ENCODE measurements at places on chromosomes 16 and 17.

DNA sequence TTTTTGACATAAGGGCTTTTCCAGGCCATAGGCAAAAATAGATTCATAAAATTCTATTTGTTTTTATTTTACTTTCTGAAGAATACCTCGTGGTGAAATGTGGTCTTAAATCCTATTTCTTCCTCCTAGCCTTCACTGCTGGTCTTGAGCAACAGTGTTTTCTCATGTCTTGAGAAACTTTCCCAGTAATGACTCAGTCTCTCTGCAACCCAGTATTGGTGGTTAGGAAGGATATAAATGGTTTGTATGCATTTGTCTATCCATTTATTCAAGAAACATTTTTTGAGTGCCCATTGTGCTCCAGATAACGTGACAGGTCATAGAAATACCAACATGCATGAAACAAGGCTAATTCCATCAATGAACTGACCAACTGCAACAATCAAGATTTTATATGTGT, 213.9 kb downstream of the TMEM114 start:
- DNase-seq, result no peak

DNA sequence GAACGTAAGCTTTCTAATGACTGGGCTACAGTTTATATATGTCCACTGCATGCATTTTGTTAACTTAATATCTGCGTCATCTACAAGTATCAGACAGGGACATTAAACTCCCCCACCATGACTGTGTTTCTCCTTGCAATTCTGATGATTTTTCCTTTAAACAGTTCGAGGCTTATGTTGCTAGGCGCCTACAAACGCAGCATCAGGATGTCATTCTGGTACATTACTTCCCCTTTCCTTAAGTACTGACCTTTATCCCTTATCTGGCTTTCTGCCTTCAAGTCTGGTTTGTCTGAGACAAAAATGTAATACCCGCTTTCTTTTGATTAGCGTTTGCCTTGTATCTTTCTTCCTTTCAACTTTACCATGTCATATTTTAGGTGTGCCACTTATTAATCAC, 362.4 kb downstream of the SLC39A11 start:
- DNase-seq, result no peak

GRCh38 chr17:66542129-66542966, 239.9 kb downstream of the PRKCA start:
- no peak for DNase-seq

DNA sequence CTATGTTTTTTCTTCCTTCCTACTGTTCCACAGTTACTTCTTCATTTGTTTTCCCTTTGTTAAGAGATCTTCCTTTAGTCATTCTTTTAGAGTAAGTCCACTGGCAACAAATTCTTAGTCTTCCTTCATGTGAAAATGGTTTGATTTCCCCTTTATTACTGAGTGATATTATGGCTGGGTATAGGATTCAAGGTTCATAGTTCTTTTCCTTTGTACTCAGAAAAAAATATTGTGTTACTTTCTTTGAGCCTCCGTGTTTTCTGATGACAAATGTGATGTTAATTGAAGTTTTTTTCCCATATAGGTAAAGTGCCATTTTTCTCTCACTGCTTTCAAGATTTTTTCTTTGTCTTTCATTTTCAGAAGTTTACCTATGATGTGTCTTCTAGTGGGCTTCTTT, 283.1 kb upstream of the TBX2 start:
- no peak for DNase-seq

DNA sequence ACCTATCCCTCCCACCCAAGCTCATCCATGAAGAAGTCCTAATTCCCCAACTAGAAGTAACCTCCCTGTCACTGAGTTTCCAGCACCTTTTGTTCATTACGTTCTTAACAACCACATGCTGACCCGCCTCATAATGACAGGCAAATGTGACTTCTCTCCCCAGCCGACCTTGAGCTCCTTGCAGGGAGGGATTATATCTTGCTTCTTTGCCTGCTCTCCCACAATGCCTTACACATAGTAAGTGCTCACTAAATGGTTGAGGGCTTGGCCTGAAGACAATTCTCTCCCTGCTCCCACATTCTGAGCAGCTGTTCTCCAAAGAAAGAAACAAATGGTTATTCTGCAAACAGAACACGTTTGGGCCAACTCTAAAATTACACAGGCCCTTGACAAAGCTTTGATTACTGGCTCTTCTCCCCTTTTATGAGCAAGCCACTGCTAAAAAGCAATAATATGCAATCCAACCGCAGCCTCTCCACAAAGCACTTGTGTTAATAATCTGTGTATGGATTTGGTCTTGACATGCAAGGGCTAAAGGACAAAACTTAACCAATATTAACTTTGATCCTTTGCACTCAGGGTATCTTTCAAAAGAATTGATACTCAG, 23.2 kb downstream of the SLC39A11 start:
- no peak for DNase-seq

GRCh38 chr16:22763437-22764080, 50.4 kb upstream of the HS3ST2 start:
- no peak for DNase-seq

DNA sequence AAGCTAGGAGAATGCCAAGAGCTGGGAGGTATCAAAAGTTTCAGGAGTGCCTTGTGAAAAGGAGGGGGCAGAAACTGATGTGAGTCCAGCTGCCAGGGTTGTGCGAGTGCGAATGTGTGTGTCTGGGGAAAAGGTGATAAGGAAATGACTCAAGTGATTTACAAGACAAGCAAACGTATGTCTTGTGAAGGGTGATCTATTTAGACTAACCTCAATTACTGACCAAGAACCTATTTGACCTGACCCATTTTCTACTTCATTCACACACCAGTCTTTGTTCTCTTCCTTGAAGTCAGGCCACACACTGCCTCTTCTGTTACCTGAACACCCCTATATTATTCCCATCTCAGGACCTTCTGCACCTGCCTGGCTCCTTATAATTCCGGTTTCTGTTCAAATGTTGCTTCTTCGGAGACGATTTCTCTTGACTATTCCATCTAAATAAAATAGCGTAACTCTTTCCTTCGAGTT, 1.0 kb downstream of the GDE1 start:
- no peak for DNase-seq

GRCh38 chr17:58565389-58566311, 51.2 kb upstream of the MTMR4 start:
- no peak for DNase-seq

DNA sequence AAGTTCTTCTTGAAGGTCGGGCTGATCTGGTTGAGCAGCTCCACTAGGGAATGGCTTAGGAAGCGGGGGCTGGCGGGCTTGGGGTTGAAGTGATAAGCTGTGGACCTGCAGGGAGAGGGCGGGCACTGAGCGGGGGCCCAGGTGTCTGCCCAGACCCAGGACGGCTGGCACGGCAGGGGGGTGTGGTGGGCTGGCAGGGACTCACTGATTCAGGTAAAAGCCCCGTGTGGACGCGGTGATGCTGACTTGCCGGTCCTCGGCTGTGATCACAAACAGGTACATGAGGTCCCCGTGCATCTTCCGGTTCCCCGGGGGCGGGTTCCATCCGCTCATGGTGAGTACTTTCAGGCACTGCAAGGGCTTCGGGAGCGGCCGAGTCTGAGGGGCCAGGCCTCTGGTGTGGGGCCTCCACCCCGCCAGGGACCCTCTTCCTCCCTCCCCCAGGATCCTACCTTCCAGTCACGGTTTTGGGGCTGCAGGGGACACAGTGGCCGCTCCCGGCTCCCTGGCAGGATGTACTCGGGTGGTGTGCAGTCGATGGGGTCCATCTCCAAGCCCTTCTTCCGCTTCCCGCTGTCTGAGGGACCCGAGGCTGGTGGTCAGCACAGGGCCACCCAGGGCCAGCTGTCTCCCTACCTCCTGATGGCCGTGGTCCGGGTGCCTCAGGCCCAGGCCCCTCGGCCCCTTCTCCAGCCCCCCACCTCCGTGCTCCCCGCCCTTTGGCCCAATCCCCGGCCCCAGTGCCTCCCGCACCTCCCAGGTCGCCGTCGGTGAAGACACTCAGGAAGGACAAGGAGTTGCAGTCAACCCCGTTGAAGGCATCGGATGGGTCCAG, 10.2 kb downstream of the CLUH start:
- DNase-seq, result no peak

DNA sequence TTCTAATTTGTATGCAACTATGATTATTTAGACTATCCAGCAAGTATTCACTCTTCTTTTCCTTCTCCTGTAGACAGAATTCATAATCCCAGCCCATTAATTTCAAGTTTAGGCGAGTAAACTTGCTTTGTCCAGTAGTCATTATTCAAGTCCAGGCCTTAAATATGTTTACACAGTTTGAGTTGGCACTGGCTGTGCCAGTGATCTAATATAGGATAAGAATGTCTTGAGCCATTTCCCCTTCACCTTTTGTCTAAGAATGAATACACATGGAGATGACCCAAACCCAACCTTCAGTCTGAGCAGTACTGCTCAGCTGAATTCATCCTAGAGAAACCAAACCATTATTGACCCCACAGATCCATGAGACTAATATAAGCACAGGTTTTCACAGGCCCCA, 930.4 kb upstream of the CDH8 start:
- no peak for DNase-seq

DNA sequence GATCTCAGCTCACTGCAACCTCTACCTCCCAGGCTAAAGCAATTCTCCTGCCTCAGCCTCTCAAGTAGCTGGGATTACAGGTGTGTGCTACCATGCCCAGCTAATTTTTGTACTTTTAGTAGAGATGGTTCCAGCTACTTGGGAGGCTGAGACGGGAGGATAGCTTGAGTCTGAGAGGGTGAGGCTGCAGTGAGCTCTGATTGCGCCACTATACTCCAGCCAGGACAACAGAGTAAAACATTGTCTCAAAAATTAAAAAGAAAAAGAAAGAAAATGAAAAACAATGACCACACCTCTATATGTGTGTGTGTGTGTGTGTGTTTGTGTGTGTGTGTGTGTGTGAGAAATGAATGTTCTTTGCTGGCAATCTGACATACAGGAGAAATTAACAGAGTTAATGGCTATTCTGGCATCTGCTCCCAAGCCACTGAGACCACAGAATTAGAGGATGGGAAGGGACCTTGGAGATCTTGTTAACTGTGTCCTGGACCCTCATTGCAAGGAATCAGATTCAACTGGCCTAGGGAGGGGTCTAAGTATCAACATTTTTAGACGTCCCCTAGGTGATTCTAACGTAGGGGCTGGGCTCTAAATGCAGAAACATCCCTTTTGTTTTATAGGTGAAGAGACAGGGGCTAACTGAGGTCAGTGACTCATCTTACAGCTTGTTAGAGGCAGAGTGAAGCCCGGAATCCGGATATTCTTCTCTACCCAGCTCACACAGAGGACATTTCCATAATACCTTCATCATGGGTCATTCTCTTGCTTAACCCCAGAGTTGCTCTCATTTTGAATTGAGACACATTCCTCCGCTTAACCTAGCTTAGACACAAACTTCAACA, 16.4 kb upstream of the MARCHF10 start:
- DNase-seq, result no peak

GRCh38 chr17:56581635-56582627, 11.6 kb upstream of the NOG start:
- no peak for DNase-seq

DNA sequence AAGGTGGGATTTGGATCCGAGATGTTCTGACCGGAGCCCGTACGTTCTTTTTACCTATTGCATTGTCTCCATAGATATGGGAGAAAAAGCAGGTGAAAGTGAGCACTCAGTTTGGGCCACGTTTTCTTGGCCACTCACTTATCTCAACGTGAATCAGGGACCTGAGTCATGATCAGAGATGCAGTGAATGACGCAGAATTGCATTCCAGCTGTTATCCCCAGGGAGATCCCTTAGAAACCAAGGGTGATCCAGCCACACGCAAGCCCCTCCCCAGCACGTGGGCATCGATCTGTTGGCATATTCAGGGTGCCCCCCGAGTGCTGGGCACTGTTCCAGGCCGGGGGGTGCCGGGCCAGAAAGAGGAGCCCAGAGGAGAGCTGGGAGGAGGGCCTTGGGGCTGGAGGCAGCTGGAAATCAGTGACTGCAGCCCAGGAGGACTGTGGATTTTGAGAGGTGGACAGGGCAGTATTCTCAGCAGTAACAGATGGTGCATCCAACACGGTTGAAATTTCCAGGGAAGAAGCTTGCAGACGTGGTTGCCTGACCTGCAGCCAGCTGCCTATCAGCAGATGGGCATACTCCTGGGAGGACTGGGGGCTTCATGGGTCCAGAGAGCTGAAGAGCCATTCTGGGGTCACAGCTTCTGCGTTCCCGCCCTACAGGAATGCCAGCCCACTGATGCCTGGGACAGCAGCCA, 87.2 kb upstream of the CACNG5 start:
- DNase-seq, result no peak

DNA sequence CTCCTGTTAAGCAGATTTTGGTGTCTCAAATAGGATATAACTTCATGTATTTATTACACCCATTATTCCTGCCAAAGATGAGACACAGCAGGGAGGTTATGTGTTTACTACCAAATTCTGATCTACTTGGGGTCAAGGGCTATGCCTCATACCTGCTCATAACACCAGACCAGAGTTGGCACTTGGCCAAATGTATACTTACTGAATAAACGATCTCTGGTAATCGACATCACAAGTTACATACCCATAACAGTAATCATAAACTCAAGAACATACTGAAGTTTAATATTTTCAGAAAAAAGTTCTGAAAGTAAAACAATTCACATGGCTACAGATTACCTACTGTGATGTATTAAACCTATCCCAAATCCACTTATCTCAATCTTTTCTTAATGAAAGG, 2.9 kb downstream of the TMEM170A start:
- DNase-seq, result no peak

GRCh38 chr17:70675070-70675590, 505.8 kb downstream of the KCNJ2 start:
- no peak for DNase-seq

DNA sequence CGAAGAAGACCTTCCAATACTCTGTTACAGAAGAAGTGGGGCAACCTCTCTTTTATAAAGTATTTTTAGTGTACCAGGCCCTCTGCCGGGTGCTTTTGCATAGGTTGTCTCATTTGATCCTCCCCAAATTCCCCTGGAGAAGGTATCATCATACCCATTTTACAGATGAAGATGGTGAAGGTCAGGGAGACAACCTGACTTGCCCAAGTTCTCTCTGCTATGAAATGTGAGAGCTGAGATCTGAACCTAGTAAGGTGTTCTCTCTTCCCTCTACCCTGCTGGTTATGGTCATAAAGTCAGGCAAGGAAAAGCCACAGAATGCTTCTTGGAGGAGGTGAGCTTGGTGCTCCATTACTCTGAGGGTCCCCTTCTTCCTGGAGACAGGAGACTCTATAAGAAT, 28.1 kb upstream of the HERPUD1 start:
- no peak for DNase-seq

GRCh38 chr17:4789701-4789950, 862 bp downstream of the GLTPD2 start:
- no peak for DNase-seq

DNA sequence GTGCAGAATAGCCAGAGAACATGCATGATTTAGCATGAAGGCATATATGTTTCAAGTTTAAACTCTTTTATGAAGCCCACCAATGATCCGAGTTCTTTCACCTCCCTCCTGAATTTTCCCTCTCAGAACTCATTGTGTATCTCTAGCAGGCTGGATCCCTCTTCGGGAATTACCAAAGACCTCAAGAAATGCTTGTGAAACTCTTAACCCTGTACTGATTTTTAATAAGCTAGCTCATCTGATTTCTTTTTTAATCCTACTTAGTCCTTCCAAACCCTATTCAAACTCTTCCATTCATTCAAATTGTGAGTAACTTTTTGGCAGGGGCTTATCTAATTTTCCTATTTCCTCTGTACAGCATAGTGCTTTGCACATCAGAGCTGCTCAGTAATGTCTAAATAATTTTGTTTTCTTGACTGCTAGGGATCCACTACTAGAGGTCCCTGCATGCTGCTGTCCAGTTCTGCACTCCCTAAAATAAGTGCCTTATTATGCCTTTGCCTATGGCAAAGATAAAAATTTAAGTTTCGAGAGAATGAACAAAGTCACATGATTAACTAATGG, 723.8 kb downstream of the CDH11 start:
- DNase-seq, result no peak

- DNase-seq, result no peak
These were observed 3.4 kb downstream of the SP6 start for GRCh38 chr17:47847341-47848197.

Measured in NCI-H2029 treated with DMSO at 0.1 percent for 48 hours (cell line).